ENCODE measurements at places on chromosomes 16 and 17.

- DNase-seq, result no peak
Measured at GRCh38 chr16:8814095-8814806, 16.6 kb downstream of the PMM2 start.

DNA sequence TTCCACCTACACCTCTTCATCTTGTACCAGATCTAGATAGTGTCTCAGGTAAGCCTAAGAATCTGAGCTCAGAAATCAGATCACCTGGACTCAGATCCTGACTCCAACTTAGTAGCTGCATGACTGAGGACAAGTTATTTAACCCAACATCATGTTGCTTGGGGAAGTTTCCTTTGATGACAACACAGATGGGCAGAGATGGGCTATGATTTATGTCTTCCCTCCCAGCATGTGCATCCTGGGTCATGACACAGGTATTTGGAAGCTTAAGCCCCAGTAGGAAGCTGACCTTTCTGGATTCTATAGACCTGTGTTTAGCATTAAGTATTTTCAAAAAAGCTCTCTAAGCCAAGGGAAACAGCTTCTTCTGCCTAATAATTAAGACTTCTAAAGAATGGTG is 12.4 kb upstream of the HEATR6 start:
- no peak for DNase-seq

- no peak for DNase-seq
Measured at GRCh38 chr17:6948562-6948961, 47.3 kb upstream of the ALOX12 start.

DNA sequence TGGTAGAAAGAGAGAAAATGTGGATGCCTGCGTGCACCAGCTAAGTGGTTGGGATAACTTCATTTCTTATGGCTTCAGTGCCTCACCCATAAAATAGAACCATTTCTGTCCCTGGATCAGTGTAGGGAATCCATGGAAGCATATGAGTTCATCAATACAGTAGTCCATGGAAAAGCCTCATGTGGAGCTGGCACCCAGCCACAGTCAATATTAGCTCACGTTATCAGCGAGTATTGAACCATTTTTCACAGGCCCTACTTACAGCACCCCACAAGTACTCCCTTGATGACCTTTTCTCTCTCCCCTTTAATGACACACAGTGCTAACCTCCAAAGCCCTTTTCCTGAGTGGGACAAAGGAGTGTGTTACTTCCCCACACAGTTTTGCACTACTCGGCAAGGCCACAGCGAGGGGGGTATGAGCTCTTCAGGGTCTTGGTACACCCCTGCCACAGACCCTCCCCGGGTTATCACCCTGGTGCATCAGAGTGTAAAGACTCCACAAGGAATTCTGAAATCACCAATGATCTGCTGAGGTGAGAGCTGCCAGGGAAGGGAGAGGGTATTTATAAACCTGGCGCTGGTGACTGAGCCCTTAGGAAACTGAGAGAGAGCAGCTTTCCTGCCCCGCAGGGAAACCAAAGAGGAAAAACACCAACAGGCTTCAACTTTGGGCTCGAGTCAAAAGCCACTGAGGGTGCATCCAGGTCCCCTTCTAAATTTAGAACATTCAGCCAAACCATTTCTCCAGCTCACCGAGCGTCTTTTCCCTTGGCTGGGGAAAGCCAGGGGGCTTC is 36.9 kb downstream of the DYNLRB2 start:
- DNase-seq, result no peak

DNA sequence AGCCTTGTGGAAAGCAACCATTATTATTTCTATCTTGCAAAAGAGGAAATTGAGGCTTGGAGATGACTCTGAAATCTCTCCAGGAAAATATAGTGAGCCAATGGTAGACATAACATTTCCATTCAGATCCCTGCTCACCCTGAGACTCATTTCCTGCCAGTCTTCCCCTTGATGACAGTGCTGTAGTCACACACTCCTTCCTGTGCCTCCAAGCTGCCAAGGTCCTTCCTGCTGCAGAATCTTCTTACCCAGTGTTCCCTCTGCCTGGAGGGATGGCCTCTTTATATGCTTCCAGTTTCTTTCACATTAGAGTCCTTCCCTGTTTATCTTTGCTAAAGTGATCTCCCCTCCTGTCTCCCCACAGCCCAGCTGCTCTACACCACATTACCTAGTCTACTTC is 648.1 kb downstream of the TOX3 start:
- no peak for DNase-seq
